ENCODE measurements at places on chromosomes 16 and 17.
A peak's percentile ranks its signal among the peaks of the same experiment; 100 is the strongest.

DNA sequence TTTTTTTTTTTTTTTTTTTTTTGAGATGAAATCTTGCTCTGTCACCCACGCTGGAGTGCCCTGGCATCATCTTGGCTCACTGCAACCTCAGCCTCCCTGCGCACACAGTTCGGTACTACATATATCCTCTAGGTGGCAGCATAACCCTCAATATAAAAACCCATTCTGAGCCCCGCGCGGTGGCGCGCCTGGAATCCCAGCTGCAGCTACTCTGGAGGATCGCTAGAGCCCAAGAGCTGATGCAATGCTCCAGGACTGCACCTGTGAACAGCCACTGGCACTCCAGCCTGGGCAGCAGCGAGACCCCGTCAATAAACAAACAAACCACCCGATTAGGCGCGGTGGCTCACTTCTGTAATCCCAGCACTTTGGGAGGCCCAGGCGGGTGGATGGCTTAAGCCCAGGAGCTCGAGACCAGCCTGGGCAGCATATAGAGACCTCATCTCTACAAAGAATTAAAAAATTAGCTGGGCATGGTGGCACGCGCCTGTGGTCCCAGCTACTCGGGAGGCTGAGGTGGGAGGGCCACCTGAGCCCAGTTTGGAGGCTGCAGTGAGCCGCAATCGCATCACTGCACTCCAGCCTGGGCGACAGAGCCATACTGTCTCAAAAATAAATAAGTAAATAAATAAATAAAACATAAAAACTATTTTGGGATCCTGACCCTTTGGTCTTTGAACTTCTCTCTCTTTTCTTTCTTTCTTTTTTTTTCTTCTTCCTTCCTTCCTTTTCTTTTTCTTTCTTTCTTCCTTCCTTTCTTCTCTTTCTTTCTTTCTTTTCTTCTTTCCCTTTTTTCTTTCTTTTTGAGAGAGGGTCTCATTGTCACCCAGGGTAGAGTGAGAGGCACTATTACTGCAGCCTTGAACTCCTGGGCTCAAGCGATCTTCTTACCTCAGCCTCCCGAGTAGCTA lies 15.4 kb upstream of the AKAP10 start:
- DNase-seq = peak; percentile 89

GRCh38 chr17:29388937-29389336 lies 1.2 kb upstream of the TAOK1 start:
- no peak for DNase-seq

DNA sequence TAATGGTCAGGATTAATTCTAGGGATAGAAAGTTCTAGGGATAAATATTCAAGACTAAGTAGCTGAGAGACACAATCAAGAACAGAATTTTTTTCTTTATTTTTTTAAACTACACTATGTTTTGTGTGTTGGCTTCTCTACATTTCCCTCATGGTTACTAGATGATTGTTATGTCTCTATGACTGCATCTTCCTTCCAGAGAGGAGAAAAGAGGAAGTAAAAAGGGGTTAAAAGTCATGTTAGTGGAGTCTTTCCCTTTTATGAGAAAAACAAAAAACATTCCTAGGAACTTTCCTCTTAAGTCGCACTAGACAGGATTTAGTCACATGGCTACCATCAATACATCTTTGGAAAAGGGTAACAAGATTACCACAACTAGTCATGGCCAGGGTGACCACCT lies 375.0 kb downstream of the KCNJ2 start:
- DNase-seq = no peak

DNA sequence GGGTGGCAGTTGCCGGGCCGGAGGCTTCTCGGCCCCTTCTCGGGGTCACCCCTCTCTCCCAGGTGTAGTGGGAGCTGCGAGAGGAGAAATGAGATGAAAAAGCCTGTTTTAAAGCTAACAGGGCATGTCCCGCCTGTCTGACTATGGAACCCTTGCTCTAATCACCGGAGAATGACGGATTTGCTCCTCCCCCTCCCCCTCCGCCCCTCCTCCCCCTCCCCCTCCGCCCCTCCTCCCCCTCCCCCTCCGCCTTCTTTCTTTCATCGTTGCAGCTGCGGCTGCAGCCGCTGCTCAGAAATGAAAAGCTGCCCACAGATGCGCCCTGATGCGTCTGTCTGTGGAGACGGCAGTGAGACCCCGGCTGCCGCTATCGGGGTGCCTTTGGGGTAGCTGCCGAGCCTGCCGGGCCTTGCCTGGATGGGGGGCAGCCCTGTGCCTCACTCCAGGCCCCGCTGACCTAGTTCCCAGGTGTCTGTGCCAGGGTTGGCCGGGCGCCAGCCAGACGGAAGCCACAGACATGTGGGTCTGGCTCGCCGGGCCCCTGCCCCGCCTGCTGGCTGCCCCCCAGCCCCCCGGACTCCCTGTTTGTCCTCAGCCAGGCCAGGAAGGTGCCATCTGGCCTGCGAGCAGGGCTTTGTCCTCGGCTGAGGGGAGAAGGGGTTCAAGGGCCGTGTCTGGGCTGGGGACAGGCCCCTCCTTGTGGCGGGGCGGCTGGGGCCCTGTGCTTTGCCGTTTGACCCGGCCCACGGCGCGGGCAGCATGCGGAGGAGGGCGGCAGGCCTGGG lies 37.7 kb downstream of the GINS2 start:
- DNase-seq = no peak

DNA sequence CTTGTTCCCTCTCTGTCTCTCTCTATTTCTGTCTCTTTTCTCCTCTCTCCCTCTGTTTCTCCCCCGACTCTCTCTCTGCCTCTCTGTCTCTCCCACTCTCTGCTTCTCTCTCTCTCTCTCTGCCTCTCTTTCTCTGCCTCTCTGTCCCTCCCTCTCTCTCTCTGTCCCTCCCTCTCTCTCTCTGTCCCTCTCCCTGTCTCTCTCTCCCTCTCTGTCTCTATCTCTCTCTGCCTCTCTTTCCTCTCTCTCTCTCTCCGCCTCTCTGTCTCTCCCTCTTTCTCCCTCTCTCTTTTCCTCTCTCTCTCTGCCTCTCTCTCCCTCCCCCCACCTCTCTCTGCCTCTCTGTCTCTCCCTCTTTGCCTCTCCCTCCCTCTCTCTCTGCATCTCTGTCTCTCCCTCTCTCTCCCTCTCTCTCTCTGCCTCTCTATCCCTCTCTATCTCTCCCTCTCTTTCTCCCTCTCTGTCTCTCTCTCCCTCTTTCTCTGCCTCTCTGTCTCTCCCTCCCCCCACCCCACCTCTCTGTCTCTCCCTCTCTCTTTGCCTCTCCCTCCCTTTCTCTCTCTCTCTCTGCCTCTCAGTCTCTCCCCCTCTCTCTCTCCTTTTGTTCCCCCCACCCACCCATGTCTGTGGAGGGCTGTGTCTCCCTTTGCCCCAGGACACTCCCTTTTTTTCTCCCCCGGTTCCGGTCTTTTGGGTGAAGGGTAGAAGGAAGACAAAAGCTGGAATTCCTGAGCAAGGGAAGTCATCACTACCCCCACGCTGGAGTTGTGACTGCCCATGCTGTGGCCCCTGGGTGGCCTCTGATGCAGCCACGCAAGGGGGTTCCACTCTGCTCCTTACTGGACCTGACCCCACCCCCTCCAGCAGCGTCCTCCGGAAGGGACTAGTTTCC lies 27.1 kb upstream of the MGAT5B start:
- no peak for DNase-seq

GRCh38 chr16:16861546-16861945 lies 482.6 kb downstream of the NPIPA7 start:
- DNase-seq = peak; percentile 59

DNA sequence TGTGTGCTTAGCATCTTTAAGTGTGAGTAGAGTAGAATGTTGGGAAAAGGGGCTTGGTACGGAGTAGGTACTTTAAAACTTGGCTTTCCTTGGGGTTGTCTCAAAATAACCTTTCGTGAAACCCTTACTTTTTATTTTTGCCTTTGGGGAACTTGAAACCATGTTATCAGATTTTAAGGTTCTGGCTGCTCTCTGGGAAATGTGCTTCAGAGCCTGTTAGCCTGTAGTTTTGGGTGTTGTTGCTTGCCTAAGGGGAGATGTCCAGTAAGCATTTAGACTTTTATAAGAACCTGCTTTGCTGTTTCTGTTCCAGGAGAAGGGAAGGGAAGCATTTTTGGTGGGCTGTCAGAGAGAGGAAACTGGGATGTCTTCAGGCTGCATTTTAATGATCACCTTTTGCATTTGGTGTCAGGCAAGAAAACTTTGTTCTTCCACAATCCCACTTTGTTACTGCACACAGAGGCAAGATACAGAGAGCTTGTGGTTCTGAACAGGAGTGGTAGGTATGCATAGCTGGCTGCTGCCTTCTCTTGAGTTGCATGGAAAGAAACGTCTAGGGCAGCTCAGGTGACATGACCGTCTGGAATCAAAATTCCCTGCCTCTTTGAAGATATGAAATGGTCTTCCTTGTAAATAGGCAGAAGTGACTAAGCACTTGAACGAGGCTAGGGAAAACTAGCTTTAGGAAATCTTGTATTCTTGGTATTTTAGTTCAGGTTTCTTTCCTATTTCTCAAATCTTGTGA lies 1.7 kb downstream of the RABEP1 start:
- DNase-seq = no peak

DNA sequence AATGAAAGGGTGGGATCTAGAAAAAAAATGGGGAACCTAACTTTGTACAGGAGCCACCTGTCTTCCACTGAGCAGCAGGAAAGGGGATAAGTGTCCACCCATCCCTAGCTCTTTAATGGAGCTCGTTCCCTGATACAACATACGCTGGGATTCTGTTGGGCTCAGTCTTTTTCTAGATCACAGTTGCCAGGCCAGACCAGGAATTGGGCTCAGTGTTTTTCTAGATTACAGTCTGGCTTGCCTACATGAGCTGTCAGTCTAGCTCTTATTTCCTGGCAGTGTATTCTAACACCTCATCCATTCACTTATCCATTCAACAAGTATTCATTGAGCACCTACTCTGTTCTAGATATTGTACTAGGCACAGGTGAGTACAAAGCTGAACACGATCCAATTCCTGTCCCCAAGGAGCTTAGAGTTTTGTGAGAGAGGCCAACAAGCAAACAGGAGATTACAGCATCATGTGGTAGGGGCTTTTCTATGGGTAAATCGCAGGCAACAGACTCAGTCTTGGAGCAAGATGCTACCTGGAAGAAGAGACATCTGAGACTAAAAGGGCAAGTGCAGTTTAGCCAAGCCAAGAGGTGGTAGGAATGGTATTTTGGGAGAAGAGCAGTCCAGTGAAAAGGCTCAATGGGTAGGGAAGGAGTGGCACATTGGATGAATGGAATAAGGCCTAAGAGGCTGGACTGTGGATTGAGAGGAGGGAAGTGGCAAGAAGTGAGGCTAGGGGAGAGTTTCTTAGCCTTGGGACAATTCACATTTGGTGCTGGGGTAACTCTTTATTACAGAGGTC lies 138.0 kb upstream of the HS3ST2 start:
- peak; percentile 32 for DNase-seq

DNA sequence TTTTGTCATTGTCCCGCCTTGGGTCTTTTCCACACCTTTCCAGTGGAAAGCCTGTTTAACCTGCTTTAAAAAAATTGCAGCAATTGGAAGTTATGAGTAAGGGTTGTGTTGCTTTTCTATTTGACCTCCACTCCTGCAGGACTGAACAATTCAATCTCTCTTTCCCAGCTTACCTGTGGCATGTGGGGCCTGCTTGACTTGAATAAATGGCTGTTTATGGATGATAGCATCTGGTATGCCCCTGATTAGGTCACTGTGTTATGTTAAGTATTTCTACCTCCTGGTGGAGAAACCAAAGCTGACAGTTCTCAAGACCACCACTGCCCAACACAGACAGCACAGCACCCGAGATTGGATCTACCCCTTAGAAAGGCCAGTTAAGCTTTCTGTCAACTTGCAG lies 64.8 kb upstream of the NOG start:
- no peak for DNase-seq

DNA sequence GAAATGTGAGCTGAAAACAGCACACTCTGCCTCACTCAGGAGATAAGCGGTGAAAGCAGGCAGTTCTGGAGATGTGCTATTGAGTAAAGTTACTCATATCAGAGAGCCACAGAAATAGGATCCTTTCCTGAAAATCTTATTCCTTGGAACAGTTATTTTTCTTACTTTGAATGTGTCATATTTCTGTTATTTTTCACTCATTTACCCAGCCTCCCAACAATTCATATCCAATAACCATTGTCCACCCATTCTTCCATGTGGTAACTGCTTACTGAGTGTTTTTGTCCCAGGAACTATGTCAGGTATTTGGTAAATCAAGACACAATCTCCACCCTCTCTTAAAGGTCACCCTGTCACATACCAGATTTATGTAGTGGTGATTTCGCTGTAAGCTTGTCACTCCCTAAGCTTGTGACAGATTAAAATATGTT lies 144.9 kb downstream of the PARN start:
- DNase-seq = no peak

DNA sequence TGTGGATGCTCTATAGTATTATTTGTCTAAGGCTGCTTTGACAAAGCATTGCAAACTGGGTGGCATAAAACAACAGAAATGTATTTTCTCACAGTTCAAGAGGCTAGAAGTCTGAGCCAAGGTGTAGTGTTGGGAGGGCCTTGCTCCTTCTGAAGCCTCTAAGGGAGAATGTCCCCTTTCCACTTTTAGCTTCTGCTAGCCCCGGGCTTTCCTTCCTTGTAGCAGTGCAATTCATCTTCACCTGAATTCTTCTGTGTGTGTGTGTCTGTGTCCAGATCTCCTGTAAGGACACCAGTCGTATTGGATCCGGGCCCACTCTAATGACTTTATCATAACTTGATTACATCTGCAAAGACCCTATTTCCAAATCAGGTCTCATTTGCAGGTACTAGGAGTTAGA lies 18.1 kb downstream of the KCNJ16 start:
- no peak for DNase-seq

DNA sequence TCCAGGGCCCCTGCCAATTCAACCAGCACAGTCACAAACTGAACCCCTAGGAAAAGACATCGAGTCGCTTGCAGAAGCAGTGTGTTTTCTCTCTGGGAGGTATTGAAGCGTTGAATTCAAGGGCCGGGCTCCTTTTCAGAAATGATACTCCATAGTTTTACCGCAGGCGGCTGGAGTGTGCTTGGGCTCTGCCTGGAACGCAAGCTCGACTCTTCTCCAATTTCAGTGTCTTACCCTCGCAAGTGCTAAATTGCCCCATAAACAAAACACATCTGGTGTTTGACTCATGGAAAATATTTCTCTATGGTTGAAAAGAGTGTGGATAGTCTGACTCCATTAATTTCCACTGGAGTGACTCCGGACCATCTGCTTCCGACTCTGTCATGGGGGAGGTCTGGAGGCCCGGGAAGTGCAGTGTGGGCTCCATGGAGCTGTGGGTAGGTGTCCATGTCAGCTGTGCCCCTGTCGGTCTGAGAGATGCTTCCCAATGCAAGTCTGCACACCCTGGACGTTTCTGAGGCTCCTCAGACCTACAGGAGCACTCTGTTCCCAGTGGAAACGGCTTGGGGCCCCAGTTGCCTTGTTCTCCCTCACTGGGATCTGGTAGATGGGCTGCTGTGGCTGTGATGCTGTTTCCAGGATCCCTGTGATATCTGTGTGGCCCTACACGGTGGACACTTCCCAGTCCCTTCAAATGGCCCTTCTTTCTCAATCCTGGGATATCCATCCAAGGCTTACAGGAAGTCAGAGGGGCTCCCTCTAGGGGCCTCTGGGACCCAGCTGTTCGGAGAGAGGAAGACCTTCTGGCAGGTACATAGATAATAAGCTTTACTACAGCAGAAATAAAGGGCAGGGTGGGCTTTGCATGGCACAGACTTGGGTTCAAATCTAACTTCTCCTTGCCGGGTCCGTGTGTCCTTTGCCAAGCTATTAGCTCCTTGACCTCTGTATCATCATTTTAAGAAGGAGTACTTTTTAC lies 119.8 kb upstream of the CDH13 start:
- no peak for DNase-seq

- no peak for DNase-seq
Observed at GRCh38 chr17:45848868-45849535, 4.3 kb downstream of the SPPL2C start.

Measured in ureter (tissue), 1 donor.